ENCODE measurements at places on chromosomes 5 and 9. TPM values are rescaled to one million over a fixed set of nuclear protein-coding genes. Genes with fewer than 3 reads are reported as not detected.

DNA sequence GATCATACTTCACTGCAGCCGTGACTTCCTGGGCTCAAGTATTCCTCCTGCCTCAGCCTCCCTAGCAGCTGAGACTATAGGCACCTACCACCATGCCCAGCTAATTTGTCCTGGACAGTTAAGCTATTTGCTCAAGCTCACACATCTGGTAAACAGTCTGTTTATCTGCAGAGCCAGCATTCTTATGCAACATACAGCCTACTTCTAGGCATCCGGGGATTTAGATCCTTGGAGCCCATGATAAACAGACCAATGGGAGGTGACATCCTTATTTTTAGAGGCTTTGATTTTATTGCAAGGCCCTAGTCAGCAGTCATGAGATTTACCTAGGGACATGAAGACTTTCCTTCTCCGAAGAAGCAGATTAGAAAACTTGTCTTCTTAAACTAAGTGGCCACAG is 21.0 kb downstream of the ATOX1 start:
- no peak for DNase-seq

GRCh38 chr9:86452201-86452828 is 98.1 kb upstream of the TUT7 start:
- no peak for DNase-seq

The PRRT1B gene
- not detected for total RNA-seq

The CATSPER3 gene
- total RNA-seq: 0.36 TPM

The FOXD4L6 gene
- under 0.01 TPM for total RNA-seq
